ENCODE measurements at places on chromosomes 16 and 17.
A peak's percentile ranks its signal among the peaks of the same experiment; 100 is the strongest.

DNA sequence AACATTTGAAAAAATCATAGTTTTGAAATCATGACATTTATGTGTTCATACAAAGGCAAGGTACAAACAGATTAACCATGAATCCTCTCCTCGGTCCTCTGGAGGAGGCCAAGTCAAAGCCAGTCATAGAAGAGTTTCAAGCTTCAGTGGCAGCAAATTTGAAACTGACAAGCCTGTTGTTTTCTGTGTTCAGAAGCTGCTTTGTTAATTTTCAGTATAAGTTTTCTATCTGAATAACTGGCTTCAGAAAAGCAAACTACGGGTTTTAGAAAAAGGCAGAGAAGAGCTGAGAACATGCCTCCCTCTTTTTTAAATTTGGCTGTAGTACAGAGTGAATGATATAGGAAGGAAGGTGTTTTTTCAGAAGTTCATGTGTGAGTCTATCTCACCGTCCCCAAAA lies 79.6 kb upstream of the CLEC18B start:
- peaks cover 23% of the 10 kb centered on the region for H3K36me3 ChIP-seq
- no peaks in the 10 kb centered on the region for H3K27me3 ChIP-seq
- H3K4me1 ChIP-seq: no peaks in the 10 kb centered on the region
- H3K27ac ChIP-seq: no peak overlapping the region
- DNase-seq: no peak

DNA sequence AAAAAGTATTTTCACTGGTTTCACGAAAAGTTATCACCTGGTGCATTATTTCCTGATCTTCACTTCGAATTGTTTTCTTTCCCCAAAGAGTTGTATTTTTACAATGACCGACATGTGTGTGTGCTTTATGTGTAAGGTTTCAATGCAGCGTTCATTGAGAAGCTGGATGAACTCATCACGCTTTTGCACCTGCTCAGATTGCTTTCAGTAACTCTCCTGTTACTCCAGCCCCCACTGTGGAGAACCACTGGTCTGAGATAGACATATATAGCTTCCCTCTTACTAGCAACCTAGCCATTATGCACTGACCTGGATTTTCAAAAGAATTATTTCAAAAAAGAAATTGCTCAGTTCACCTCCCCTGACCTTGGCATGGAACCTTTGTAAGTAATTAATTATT lies 178.3 kb upstream of the CHMP6 start:
- no peak overlapping the region for H3K4me3 ChIP-seq
- DNase-seq: no peak
- no peak overlapping the region for H3K27ac ChIP-seq
- H3K36me3 ChIP-seq: peaks cover 5% of the 10 kb centered on the region

- H3K27me3 ChIP-seq: no peaks in the 10 kb centered on the region
- H3K27ac ChIP-seq: peak overlapping the region; percentile 89
- H3K36me3 ChIP-seq: peaks cover 12% of the 10 kb centered on the region
- peaks cover 10% of the 10 kb centered on the region for H3K4me1 ChIP-seq
Observed at GRCh38 chr16:89303617-89304016, 86.1 kb downstream of the ZNF778 start.

- H3K4me1 ChIP-seq: peaks cover 19% of the 10 kb centered on the region
- no peak overlapping the region for H3K27ac ChIP-seq
- H3K36me3 ChIP-seq: peaks cover 19% of the 10 kb centered on the region
- H3K4me3 ChIP-seq: no peak overlapping the region
Observed at GRCh38 chr16:50068550-50068949, 2.8 kb downstream of the HEATR3 start.

DNA sequence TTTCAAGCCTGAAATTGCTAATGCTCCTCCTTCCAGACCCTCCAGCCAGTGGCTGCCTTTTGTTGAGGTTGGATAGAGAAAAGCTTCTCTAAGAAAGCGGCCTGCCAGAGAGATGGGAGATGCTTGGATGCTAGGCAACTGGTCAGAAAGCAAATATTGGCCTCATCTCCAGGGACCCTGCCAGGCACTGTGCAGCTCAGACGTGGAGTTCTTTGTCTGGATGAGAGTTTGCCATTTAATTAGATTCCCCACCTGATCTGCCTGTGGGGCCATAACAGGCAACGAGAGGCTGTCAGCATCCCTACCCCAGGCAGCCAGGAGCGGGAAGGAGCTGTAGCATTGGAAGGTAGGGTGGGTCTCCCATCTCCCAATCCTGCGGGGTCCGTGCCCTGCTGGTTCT lies 52.7 kb downstream of the ASIC2 start:
- H3K27ac ChIP-seq: no peak overlapping the region
- no peaks in the 10 kb centered on the region for H3K27me3 ChIP-seq
- no peak overlapping the region for H3K4me3 ChIP-seq
- no peaks in the 10 kb centered on the region for H3K4me1 ChIP-seq

DNA sequence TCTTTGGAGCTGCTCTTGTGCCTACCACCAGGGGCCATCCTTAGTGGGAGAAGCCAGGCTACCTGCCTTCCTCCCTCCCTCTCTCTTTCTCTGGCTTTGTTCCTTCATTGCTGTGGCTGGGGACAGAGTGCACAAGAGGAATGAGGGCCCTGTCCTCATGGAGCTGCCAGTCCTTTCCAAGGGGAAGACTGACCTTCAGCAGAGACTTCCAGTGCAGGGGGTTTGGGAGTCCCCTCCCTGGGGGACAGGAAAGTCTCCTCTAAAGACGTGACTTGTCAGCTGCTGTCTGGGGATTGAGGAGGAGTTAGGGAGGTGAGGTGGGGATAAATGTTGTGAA lies 108.1 kb downstream of the CMIP start:
- no peaks in the 10 kb centered on the region for H3K27me3 ChIP-seq
- H3K36me3 ChIP-seq: no peaks in the 10 kb centered on the region
- DNase-seq: no peak
- peak overlapping the region; percentile 47 for H3K27ac ChIP-seq
- peaks cover 23% of the 10 kb centered on the region for H3K4me1 ChIP-seq

DNA sequence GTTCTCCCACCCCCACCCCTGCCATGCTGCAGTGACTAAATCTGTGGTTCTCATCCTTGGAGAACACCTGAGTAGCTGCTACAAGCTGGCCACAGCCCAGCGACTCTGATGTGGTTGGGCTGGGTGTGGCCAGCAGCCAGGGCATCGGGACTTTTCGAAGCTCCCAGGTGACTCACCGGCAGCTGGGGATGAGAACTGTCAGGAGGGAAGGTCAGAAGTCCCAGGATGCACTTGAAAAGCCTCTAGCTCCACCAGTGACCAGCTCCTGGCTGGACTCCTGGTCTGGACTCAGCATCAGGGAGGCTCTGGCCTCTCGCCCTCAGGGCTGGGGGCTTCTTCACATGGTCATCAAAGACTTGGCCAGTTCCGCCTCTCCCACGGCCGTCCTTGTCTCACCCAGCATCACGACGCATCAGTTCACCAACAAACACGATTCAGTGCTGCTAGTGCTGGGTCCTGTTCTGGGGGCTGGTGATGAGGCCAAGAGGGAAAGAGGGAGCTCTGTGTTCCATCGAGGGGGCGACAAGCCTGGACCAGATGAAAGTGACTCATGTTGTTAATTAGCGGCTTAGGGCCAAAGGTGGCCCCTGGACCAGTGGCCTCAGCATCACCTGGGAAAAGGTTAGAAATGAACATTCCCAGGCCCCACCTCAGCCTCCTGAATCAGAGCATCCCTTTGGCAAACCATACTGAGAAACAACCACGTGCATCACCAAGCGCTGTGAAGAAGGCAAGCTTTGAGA lies 3.9 kb upstream of the C17orf99 start:
- no peak for DNase-seq
- peaks cover 18% of the 10 kb centered on the region for H3K4me1 ChIP-seq
- no peaks in the 10 kb centered on the region for H3K36me3 ChIP-seq
- H3K27me3 ChIP-seq: 0 out of 2 replicates have a peak, but pooled peaks cover 3% of the 10 kb centered on the region

- H3K27ac ChIP-seq: no peak overlapping the region
- no peak for DNase-seq
- H3K36me3 ChIP-seq: 0 out of 2 replicates have a peak, but pooled peaks cover 3% of the 10 kb centered on the region
Observed at GRCh38 chr16:59339871-59340270, 605.8 kb upstream of the GOT2 start.

- peaks cover 80% of the 10 kb centered on the region for H3K36me3 ChIP-seq
- no peak overlapping the region for H3K4me3 ChIP-seq
- DNase-seq: no peak
- H3K27ac ChIP-seq: peak overlapping the region; percentile 47
- H3K27me3 ChIP-seq: no peaks in the 10 kb centered on the region
- H3K4me1 ChIP-seq: peaks cover 7% of the 10 kb centered on the region
Observed at GRCh38 chr17:69523244-69523861, 108.9 kb downstream of the MAP2K6 start.

GRCh38 chr16:11078812-11079459 lies 134.6 kb downstream of the CLEC16A start:
- H3K36me3 ChIP-seq: no peaks in the 10 kb centered on the region
- no peaks in the 10 kb centered on the region for H3K27me3 ChIP-seq
- H3K4me3 ChIP-seq: no peak overlapping the region
- no peak for DNase-seq
- H3K4me1 ChIP-seq: peaks cover 12% of the 10 kb centered on the region
- no peak overlapping the region for H3K27ac ChIP-seq

DNA sequence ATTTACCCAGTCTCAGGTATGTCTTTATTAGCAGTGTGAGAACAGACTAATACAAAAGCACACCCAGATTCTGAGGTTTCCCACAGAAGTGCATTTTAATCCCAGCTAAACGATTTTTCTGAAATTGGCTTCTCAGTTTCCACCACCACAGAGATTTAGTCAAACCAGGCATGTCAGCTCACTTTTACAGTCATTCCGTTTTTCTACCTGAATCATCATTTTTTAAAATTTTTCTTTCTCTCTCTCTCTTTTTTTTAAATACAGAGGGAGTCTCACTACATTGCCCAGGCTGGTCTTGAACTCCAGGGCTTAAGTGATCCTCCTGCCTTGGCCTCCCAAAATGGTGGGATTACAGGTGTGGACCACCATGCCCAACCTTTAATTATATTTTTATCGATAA lies 389.1 kb downstream of the HAPSTR1 start:
- peaks cover 4% of the 10 kb centered on the region for H3K4me1 ChIP-seq
- H3K36me3 ChIP-seq: no peaks in the 10 kb centered on the region
- no peak overlapping the region for H3K4me3 ChIP-seq
- H3K27me3 ChIP-seq: peaks cover 2% of the 10 kb centered on the region
- H3K27ac ChIP-seq: no peak overlapping the region
- DNase-seq: no peak

DNA sequence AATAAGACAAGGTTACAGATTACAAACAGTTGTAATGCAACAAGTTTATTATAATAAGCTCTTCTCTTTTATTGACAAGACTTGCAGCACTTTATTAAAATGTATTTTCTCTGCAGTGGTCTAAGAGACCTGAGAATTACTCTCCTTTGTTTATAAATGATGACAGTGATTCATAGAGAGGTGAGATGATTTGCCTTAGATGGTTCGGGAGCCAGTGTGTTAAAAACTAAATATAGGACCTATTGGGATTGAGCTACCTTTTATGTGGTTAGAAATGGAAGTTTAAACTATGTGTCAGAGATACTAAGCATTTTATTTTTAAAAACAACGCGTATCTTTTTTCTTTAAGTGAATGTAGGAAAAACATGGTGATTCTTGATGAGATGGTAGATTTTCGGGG lies 2.9 kb upstream of the KRTAP3-3 start:
- H3K27me3 ChIP-seq: no peaks in the 10 kb centered on the region
- DNase-seq: no peak
- H3K36me3 ChIP-seq: no peaks in the 10 kb centered on the region
- peaks cover 7% of the 10 kb centered on the region for H3K4me1 ChIP-seq
- no peak overlapping the region for H3K27ac ChIP-seq
- no peak overlapping the region for H3K4me3 ChIP-seq

GRCh38 chr16:5056352-5056751 lies 9.4 kb downstream of the C16orf89 start:
- H3K36me3 ChIP-seq: no peaks in the 10 kb centered on the region
- peaks cover 20% of the 10 kb centered on the region for H3K4me1 ChIP-seq
- peak; percentile 80 for DNase-seq
- no peak overlapping the region for H3K27ac ChIP-seq
- H3K27me3 ChIP-seq: peaks cover 2% of the 10 kb centered on the region
- H3K4me3 ChIP-seq: no peak overlapping the region

DNA sequence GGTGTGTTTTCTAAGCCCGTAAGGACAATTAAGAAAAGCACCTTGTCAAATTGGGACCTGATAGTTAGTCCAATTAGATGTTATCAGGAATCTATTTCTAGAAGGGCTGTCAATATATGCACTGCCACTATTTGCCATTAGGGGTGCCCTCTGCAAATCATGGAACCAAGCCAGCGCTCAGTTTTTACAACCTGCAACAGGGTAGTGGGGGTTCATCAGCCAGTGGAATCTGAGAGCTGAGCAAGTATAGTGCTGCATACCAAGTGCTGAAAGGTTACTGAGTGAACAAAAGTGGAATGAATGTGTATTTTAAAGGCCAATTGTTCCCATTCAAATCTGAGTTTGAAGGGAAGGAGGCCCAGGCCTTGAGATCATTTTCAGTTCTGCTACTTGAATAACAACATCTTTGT lies 10.4 kb downstream of the PRR11 start:
- peaks cover 9% of the 10 kb centered on the region for H3K36me3 ChIP-seq
- H3K4me3 ChIP-seq: no peak overlapping the region
- H3K27me3 ChIP-seq: no peaks in the 10 kb centered on the region
- peaks cover 3% of the 10 kb centered on the region for H3K4me1 ChIP-seq
- H3K27ac ChIP-seq: peak overlapping the region; percentile 82

- H3K4me3 ChIP-seq: no peak overlapping the region
- no peak overlapping the region for H3K27ac ChIP-seq
- peaks cover 21% of the 10 kb centered on the region for H3K4me1 ChIP-seq
- peaks cover 50% of the 10 kb centered on the region for H3K27me3 ChIP-seq
Observed at GRCh38 chr17:6711081-6711674, 2.0 kb downstream of the SLC13A5 start.

- no peaks in the 10 kb centered on the region for H3K27me3 ChIP-seq
- no peak overlapping the region for H3K4me3 ChIP-seq
- peaks cover 12% of the 10 kb centered on the region for H3K36me3 ChIP-seq
- H3K4me1 ChIP-seq: peaks cover 39% of the 10 kb centered on the region
- DNase-seq: no peak
Observed at GRCh38 chr17:67474081-67474661, 97.1 kb downstream of the PITPNC1 start.

- peaks cover 5% of the 10 kb centered on the region for H3K36me3 ChIP-seq
- no peak for DNase-seq
- no peak overlapping the region for H3K27ac ChIP-seq
- H3K4me3 ChIP-seq: no peak overlapping the region
Observed at GRCh38 chr16:60304720-60305119, 1570.6 kb upstream of the GOT2 start.

DNA sequence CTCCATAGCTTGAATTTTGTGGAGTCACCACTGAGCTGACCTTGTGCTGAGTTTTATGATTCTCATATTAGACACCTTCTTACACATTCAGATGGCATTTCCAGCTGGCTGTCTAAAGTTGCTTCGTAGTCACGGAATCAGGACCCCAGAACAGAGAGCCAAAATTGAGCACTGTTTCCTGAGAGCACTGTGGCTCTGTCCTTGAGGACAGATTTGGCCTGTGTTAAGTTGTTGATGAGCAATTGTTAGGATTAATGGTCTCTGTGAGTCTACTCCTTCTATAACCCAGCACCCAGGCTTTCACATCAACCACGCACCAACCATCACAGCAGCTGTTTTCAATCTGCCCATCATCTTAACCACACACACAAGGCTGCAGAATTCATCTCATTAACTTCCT lies 277.5 kb upstream of the HSBP1 start:
- H3K27ac ChIP-seq: no peak overlapping the region
- no peaks in the 10 kb centered on the region for H3K27me3 ChIP-seq
- no peak for DNase-seq
- H3K4me1 ChIP-seq: no peaks in the 10 kb centered on the region
- no peaks in the 10 kb centered on the region for H3K36me3 ChIP-seq
- no peak overlapping the region for H3K4me3 ChIP-seq

Measured in WTC11 (cell line).